Activated naive CD4-positive, alpha-beta T cell treated with anti-CD3 and anti-CD28 coated beads for 36 hours (primary cell): ENCODE measurements at places on chromosomes 6 and 20. TPM values are rescaled to one million over a fixed set of nuclear protein-coding genes. Genes with fewer than 3 reads are reported as not detected.

DNA sequence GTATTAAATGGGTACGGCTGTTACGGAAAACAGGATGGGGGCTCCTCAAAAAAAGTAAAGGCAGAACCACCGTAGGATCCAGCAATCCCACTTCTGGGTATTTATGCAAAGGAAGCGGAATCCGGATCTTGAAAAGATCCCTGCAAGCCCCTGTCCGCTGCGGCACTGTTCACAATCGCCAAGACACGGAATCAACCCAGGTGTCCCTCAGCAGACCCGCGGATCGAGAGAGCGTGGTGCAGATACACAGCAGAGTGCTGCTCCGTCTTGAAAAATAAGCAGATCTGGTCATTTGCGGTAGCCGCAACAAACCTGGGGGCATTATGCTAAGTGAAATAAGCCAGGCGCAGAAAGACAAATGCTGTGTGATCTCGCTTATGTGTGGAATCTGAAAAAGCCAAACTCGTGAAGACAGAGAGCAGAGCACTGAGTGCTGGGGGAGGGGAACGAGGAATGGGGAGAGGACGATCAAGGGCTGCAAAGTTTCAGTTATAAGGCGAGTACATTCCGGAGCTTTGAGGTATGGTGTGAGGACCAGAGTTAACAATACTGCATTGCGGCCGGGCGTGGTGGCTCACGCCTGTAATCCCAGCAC is 41.3 kb downstream of the NTSR1 start:
- DNase-seq, result no peak

- DNase-seq, result no peak
These were observed 324.6 kb upstream of the PLCB4 start for GRCh38 chr20:8744228-8744844.

- DNase-seq, result no peak
These were observed 47.6 kb downstream of the HTR1B start for GRCh38 chr6:77415706-77416105.

- DNase-seq, result no peak
These were observed at the start of gene THBS2 for GRCh38 chr6:169253337-169254238. TSS of gene THBS2 (minus strand) at chr6:169253846. CDS start at chr6:169250784, 3,062 bp downstream.

GRCh38 chr20:14413835-14414234 is 76.4 kb upstream of the FLRT3 start:
- no peak for DNase-seq

DNA sequence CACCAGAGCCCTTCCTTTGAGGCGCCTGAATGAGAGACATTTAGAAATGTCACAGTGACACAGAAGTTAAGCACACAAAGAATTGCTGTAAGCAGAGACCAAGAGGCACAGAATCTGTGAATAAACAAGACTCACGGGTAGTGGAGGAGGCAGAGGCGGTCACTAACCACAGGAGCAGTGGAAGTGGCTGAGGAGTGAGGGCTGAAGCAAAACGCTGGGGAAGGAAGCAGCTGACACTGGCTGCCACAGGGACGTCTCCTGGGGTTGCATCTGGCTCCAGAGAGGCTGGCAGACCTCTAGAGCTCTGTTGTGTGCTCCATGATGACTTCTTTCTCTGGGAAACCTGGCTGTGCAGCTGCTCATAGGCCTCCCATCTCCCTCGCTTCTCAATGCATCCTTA is 65.0 kb upstream of the SLC2A12 start:
- no peak for DNase-seq

DNA sequence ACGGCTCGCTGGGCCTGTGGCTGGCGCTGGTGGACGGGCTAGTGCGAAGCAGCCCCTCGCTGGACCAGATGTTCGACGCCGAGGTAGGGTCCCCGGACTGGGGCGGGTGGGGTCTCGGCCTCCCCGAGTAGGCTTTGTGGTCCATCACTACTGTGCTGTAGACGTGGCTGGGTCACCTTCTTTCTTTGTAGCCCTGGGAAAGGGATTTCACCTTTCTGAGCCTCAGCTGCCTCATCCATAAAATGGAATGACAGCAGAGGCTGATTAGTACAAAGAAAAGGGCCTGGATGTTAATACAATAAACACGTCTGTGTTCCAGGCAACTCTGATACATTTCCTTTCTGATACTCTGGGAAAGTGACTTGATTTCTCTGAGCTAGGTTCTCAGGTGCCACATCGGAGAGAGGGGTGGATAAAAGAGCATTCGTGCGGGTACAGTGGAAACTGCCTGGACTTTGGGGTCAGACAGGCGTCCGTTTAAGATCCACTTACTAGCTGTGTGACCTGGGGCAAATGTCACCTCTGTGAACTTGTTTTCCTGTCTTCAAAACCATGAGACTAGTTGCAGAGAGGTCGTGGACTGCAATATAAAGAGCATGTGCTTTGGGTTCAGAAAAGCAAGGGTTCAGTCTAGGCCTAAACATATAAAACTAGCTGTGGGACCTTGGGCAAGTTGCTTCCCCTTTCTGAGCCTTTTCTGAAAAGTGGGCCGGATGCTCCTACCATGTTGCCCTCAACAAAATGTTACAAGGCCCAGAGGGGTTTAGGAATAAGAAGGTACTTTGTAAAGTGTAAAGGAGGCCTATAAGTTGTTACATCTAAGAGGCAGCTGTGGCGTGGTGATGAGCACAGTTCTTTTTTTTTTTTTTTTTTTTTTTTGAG is 896 bp downstream of the SYS1 start:
- DNase-seq, result no peak

DNA sequence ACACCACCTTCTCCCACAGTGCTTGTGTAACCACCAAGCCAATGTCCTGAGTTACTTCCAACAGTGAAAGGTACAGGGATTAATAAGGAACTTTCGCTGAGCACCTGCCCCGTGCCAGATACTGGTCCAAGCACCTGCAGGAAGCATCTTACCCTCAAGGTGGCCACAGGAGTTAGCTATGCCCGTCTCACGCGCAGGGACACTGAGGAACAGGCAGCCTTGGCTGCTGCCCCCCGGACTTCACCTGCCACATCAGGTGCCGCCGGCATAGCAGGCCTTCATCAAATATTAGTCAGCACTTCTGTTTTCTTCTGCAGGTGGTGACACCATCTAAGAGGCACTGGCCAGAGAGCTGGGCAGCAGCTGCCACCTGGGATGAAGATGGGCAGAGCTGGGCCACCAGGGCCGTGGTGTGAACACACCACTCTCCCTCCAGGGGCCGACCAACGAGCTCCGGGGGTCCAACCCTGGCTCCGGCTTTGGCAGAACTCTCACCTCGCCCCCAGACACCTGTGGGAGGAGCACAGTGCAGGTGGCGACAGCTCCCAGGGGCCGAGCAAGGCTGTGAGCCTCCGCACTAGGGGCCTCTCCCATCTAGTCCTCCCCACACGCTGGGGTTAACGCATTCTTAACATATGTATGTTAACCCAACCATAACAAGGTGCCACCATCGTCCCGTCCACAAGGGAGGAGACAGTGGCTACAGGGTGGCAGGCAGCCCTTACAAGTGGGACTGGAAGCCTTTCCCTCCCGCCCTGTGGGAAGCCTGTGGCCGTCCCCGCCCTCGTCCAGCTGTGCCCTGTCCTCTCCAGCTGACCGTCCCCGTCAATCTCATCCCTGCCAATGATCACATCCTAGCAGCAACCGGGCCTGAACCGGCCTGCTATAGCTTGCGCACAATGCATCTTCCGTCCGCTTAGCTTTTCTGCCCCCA is 2.9 kb upstream of the PPDPF start:
- DNase-seq, result no peak

DNA sequence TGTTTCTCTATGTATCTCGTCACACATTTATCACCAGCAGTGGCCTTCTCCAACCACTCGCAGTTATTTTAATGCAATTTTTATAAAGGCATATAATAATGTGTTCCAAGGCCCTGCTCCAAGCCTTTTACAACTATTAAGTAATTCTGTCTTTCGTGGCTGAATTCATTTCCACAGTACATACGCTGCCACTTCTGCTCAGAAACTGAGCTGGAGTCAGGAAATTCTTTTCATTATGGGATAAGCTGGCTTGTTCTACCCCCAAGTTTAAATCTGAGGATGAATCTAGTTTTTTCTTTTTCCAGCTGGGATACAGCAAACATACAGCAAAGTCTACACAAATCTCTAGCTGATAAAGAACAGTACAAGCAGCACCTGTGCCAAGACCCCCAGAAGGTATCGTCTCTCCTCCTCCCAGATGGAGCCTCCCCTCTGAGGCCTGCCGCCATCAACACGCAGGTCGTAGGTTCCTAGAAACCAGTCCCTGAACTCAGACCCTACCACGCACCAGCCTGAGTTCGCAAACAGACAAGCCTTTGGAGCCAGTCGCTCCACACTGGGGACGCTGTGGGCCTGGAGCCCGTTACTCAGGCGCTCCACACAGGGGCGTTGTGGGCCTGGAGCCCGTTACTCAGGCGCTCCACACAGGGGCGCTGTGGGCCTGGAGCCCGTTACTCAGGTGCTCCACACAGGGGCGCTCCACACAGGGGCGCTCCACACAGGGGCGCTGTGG is 263.5 kb downstream of the THBS2 start:
- no peak for DNase-seq

DNA sequence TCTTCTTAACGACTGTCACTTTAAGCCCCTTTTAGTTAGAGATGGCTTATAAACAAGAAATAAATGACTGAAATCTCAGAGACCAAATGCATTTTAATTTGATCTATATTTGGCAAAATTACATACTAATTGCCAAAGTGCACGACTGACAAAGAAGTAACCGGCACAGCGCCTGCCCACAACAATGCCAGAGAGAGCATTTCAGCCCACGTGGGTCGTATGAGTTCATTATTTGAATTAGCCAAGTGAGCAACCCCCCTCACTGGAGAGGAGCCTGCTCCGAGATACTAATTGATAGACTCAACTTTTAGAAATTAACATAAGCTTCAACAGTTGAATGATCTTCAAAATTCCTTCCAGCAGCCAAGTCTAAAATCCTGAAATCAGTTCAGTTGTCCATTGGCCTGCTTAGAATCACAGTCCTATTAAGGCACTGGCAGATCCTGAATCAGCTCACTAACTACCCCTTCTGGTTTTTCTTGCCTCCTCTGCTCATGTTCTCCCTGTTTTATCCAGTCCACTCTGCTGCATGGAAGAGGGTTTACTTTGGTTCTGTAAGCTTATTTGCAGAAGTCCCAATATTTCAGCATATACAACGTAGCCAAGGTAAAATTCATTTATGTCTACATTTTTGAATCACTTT is 519.1 kb upstream of the AGPAT4 start:
- DNase-seq, result no peak

DNA sequence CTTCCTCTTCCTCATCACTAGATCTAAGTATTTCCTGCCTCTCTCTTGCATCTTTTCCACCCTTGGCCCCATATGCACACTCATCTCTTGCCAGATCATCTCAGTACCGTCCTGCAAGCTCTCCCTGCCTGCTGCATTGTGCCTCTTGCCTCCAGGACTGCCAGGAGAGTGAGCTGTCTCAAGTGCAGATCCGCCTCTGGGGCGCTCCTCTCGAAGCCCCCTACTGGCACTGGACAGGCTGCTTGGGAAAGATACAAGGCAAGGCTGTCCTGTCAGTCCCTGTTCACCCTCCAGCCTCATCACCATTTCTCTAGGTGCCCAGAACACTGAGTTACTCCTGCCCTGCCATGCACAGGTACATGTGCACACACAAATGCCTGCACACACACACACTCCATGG is 10.2 kb downstream of the SYNDIG1 start:
- no peak for DNase-seq

Gene EYS
- total RNA-seq, result not detected

Gene HLA-DQA2
- total RNA-seq, result not detected

Gene RBM12
- total RNA-seq, result 110 TPM

Gene BPIFB4
- total RNA-seq, result not detected

Gene DDO
- total RNA-seq, result not detected

Gene GSTA2
- total RNA-seq, result not detected
